ENCODE measurements at places on chromosomes 3 and 15. TPM values are rescaled to one million over a fixed set of nuclear protein-coding genes. Genes with fewer than 3 reads are reported as not detected.

DNA sequence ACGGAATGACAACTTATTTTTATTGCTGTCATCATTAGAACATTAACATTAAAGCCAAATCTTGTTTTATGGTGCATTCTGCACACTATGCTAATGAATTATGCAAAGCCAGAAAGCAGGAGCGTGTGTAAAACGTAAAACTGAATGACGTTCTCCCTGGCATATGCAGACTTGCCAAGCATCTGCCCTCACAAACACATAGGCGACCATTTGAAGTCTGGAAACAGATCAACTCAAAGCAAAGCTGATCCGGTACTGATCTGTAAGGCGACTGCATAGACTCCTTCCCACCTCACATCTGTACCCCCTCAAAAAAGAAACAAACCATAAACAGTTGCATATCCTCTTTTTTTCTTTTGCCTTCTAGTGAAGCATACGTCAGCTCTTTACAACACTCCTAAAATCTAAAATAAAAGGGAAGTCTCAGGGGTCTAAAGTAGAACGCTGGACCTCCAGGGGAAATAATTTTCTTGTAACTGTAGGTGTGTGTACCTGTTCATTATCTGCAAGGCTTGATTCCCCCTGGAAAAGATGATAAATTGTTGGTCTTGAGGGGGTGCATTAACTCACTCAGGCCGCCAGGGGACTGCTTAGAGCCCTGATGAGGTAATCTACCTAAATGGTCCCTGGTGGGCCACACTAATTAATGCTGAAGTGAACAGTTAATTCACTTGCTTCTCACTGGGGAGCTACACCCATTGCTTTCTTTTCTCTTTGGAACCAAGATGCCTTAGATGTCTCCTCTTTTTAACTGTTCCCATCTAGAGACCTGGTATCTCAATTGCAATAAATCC is 231.4 kb downstream of the CDIN1 start:
- no peak for DNase-seq
- H3K27me3 ChIP-seq, result no peaks in the 10 kb centered on the region
- no peak overlapping the region for H3K27ac ChIP-seq
- H3K36me3 ChIP-seq, result no peaks in the 10 kb centered on the region
- H3K4me1 ChIP-seq, result no peaks in the 10 kb centered on the region

The HESX1 gene
- total RNA-seq, result 0.42 TPM

- no peaks in the 10 kb centered on the region for H3K36me3 ChIP-seq
- DNase-seq, result peak; percentile 41
- H3K27me3 ChIP-seq, result peaks cover 49% of the 10 kb centered on the region
- H3K27ac ChIP-seq, result peak overlapping the region; percentile 9
- H3K4me1 ChIP-seq, result peaks cover 15% of the 10 kb centered on the region
Measured at GRCh38 chr3:31980530-31981205, 394 bp downstream of the OSBPL10 start.

DNA sequence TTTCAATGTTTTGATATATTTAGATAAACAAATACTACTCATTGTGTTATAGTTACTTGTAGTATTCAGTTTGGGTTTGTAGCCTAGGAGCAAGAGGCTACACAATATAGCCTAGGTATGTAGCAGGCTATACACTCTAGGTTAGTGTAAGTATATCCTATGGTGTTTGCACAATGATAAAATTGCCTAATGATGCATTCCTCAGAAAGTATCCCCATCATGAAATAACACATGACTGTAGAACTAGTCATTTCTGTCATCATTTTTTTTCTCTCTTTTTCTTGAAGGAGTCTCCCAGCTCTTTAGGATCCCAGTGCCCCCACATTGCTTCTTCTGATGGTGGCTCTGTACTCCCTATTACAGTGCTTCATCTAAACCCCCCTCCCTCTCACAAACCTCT is 157.7 kb upstream of the CADPS start:
- DNase-seq, result no peak
- no peaks in the 10 kb centered on the region for H3K27me3 ChIP-seq
- no peaks in the 10 kb centered on the region for H3K36me3 ChIP-seq
- no peaks in the 10 kb centered on the region for H3K4me1 ChIP-seq
- H3K4me3 ChIP-seq, result no peak overlapping the region

- H3K36me3 ChIP-seq, result peaks cover 91% of the 10 kb centered on the region
- H3K27ac ChIP-seq, result no peak overlapping the region
- no peaks in the 10 kb centered on the region for H3K27me3 ChIP-seq
- H3K4me3 ChIP-seq, result no peak overlapping the region
Measured at GRCh38 chr3:36891701-36892160, 53.1 kb downstream of the TRANK1 start.

The SLC30A4 gene
- total RNA-seq, result 4.3 TPM

The TNFAIP8L3 gene
- total RNA-seq, result not detected

GRCh38 chr3:186514296-186515002 is 29.7 kb downstream of the CRYGS start:
- H3K27ac ChIP-seq, result no peak overlapping the region
- H3K36me3 ChIP-seq, result peaks cover 4% of the 10 kb centered on the region
- H3K27me3 ChIP-seq, result no peaks in the 10 kb centered on the region
- H3K4me3 ChIP-seq, result no peak overlapping the region

The SHISA5 gene
- 271 TPM for total RNA-seq

- peaks cover 13% of the 10 kb centered on the region for H3K4me1 ChIP-seq
- H3K4me3 ChIP-seq, result no peak overlapping the region
- H3K27me3 ChIP-seq, result peaks cover 10% of the 10 kb centered on the region
- H3K27ac ChIP-seq, result no peak overlapping the region
- no peak for DNase-seq
- H3K36me3 ChIP-seq, result no peaks in the 10 kb centered on the region
Measured at GRCh38 chr15:47817969-47818548, 100.8 kb downstream of the SEMA6D start.

DNA sequence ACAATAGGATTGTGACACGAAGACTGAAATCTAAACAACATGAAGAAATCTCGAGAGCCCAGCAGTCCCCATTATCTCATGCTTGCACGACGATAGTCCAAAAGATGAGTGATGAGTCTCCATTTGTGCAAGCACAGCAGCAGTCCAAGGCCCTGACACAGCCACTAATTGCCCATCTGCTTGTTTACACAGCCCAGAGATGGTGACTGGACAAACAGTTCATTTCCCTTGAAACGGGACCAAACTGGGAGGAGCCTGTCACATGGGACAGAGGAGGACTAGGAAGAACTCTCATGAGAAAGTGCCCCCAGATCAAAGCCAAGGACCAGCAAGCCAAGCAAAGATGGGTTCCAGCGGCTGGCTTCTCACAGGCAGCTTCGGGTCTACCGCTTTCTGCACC is 121.0 kb downstream of the GREM1 start:
- no peaks in the 10 kb centered on the region for H3K36me3 ChIP-seq
- H3K27me3 ChIP-seq, result peaks cover 7% of the 10 kb centered on the region
- H3K4me1 ChIP-seq, result no peaks in the 10 kb centered on the region
- H3K27ac ChIP-seq, result no peak overlapping the region
- H3K4me3 ChIP-seq, result no peak overlapping the region

- H3K4me3 ChIP-seq, result no peak overlapping the region
- DNase-seq, result no peak
- H3K36me3 ChIP-seq, result no peaks in the 10 kb centered on the region
- no peaks in the 10 kb centered on the region for H3K4me1 ChIP-seq
Measured at GRCh38 chr3:150265305-150265704, 142.8 kb upstream of the TSC22D2 start.

The HCLS1 gene
- 350 TPM for total RNA-seq

GRCh38 chr3:74562558-74563269 is 51.7 kb downstream of the CNTN3 start:
- no peak overlapping the region for H3K27ac ChIP-seq
- no peaks in the 10 kb centered on the region for H3K27me3 ChIP-seq
- no peaks in the 10 kb centered on the region for H3K36me3 ChIP-seq
- H3K4me3 ChIP-seq, result no peak overlapping the region
- DNase-seq, result no peak

GRCh38 chr15:101712078-101712477 is 12.2 kb downstream of the TARS3 start:
- peak; percentile 39 for DNase-seq
- peak overlapping the region; percentile 23 for H3K27ac ChIP-seq
- peaks cover 13% of the 10 kb centered on the region for H3K4me1 ChIP-seq
- peaks cover 45% of the 10 kb centered on the region for H3K36me3 ChIP-seq

The LRRC3B gene
- total RNA-seq, result not detected

DNA sequence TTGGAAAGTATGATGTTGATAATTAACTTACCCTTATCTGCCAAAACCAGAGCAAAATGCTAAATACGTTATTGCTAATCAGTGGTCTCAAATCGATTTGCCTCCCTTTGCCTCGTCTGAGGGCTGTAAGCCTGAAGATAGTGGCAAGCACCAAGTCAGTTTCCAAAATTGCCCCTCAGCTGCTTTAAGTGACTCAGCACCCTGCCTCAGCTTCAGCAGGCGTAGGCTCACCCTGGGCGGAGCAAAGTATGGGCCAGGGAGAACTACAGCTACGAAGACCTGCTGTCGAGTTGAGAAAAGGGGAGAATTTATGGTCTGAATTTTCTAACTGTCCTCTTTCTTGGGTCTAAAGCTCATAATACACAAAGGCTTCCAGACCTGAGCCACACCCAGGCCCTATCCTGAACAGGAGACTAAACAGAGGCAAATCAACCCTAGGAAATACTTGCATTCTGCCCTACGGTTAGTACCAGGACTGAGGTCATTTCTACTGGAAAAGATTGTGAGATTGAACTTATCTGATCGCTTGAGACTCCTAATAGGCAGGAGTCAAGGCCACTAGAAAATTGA is 59.7 kb downstream of the DCUN1D1 start:
- no peak for DNase-seq
- peaks cover under 1% of the 10 kb centered on the region for H3K4me1 ChIP-seq
- H3K4me3 ChIP-seq, result no peak overlapping the region
- H3K27me3 ChIP-seq, result no peaks in the 10 kb centered on the region
- peak overlapping the region; percentile 72 for H3K27ac ChIP-seq

GRCh38 chr15:39782441-39783138 is at the start of gene FSIP1:
FSIP1 (minus strand) TSS chr15:39782841; CDS start chr15:39776524, 6,317 bp downstream.
- H3K36me3 ChIP-seq, result peaks cover 4% of the 10 kb centered on the region
- peak; percentile 97 for DNase-seq
- peaks cover 47% of the 10 kb centered on the region for H3K4me1 ChIP-seq
- peak within 1 kb of the TSS; percentile 94 for H3K4me3 ChIP-seq
- peaks cover 7% of the 10 kb centered on the region for H3K27me3 ChIP-seq
- H3K27ac ChIP-seq, result peak within 1 kb of the TSS; percentile 85

DNA sequence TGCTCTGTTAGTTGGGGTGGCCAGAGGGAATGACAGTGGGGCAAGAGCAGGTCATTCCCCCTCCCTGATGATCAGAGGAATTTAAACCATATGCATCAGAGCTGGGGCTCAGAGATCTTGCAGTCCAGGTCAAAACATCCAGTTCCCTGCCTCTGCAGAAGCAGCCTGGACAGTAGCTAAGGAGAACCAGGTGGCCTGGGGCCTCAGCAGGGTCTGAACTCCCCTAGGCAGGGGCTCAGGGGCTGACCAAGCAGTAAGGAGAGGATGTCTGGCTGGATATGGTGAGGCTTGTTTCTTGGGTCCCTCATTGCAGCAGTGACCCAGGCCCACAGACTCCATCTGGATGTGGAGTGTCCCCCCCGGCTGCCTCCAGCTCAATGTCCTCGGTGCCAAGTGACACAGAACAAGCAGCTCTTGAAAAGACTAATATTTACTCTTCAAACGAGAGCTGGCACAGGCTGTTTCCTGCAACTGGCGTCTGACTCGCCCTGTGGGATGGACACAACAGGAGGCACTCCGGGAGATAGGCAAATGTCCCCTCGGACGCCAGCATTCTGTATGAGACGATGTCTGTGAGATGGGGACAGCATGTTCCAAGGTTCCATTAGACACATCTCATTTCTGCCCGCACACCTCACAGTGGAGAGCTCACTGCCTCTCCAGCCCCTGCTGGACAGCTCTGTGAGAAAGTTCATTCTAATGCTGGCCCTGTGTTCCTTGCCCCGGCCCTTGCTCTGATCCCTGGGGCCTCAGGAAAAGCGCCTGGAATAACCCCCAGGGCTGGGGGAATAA is 37.1 kb downstream of the SEC22C start:
- H3K4me3 ChIP-seq, result no peak overlapping the region
- peaks cover 2% of the 10 kb centered on the region for H3K4me1 ChIP-seq
- no peaks in the 10 kb centered on the region for H3K27me3 ChIP-seq
- DNase-seq, result no peak
- H3K27ac ChIP-seq, result no peak overlapping the region

The MYRIP gene
- not detected for total RNA-seq

GRCh38 chr3:193812791-193813500 is 219.9 kb downstream of the OPA1 start:
- peaks cover 9% of the 10 kb centered on the region for H3K27me3 ChIP-seq
- H3K4me1 ChIP-seq, result no peaks in the 10 kb centered on the region
- H3K36me3 ChIP-seq, result no peaks in the 10 kb centered on the region
- no peak overlapping the region for H3K4me3 ChIP-seq

DNA sequence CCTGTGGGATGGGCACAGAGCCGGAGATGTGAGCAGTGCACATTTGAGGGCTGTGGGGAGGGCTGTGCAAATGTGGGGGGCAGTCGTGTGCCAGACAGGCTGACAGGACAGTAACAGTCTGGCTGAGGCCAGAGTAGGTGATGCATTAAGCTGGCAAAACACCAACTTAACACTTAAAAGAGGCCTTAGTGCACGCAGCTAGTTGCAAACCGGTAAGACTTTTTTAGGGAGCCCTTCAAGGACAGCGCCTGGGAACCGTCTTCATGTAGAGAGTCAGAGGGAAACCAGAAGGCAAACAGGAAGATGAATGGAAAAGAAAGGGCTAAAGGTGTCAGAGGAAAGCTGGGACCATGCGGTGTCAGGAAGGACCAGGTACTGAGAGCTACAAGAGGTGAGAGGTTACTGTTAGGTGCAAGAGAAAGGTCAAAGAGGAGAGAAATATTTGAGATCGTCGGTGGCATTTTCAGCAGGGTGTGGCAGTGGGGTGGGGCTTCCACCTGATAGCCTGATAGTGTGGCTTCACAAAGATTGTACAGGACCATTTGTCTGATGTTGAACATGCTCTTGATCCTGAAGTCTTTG is 30.0 kb upstream of the CHD2 start:
- no peaks in the 10 kb centered on the region for H3K27me3 ChIP-seq
- DNase-seq, result no peak
- no peaks in the 10 kb centered on the region for H3K36me3 ChIP-seq
- H3K4me1 ChIP-seq, result peaks cover 6% of the 10 kb centered on the region
- H3K4me3 ChIP-seq, result no peak overlapping the region

The LRRC34 gene
- 4.7 TPM for total RNA-seq

GRCh38 chr15:58583171-58583908 is 151.5 kb downstream of the LIPC start:
- peaks cover 18% of the 10 kb centered on the region for H3K27me3 ChIP-seq
- H3K36me3 ChIP-seq, result peaks cover 5% of the 10 kb centered on the region
- H3K4me3 ChIP-seq, result no peak overlapping the region
- H3K4me1 ChIP-seq, result peaks cover 14% of the 10 kb centered on the region
- no peak for DNase-seq

DNA sequence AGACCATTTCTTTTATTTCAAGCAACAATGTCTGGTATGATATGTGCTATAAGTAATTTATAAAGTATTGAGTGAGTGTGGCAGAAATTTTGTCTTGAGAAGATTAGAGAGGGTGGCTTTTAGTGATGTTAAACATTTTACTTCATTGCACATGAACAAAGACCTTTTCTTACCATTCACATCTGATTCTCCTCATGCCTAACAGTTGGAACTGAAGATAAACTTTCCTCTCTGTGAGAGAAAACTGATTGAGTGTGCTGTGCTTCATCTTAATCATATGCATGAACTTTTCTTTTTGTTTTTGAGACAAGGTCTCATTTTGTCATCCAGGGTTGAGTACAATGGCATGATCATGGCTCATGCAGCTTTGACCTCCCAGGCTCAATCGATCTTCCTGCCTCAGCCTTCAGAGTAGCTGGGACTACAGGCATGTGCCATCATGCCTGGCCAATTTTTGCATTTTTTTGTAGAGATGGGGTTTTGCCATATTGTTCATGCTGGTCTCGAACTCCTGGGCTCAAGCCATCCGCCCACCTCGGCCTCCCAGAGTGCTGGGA is 377.7 kb upstream of the GOLIM4 start:
- no peaks in the 10 kb centered on the region for H3K4me1 ChIP-seq
- H3K36me3 ChIP-seq, result no peaks in the 10 kb centered on the region
- H3K27me3 ChIP-seq, result no peaks in the 10 kb centered on the region
- no peak for DNase-seq
- H3K27ac ChIP-seq, result no peak overlapping the region
- no peak overlapping the region for H3K4me3 ChIP-seq
